Heart left ventricle (tissue), 16 donors: ENCODE measurements at places on chromosomes 12 and 14. TPM values are rescaled to one million over a fixed set of nuclear protein-coding genes. Genes with fewer than 3 reads are reported as not detected.

Gene LRRC10
- 15.2 TPM for total RNA-seq

DNA sequence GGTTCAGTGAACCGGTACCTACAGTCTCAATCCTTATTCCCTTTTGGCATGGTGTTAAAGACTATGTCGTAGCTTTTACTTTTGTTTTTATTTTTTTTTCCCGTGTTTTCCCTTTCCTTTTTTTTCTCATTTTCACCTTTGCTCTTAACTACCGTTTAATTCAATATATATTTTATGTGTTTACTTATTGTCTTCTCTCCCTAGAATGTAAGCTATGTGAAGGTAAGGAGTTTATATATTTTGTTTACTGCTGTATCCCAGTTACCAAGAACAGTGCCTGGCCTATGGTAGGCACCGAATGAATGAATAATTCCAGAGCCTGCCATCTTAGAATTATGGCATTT, 261 bp upstream of the MLH3 start:
- DNase-seq: no peak

DNA sequence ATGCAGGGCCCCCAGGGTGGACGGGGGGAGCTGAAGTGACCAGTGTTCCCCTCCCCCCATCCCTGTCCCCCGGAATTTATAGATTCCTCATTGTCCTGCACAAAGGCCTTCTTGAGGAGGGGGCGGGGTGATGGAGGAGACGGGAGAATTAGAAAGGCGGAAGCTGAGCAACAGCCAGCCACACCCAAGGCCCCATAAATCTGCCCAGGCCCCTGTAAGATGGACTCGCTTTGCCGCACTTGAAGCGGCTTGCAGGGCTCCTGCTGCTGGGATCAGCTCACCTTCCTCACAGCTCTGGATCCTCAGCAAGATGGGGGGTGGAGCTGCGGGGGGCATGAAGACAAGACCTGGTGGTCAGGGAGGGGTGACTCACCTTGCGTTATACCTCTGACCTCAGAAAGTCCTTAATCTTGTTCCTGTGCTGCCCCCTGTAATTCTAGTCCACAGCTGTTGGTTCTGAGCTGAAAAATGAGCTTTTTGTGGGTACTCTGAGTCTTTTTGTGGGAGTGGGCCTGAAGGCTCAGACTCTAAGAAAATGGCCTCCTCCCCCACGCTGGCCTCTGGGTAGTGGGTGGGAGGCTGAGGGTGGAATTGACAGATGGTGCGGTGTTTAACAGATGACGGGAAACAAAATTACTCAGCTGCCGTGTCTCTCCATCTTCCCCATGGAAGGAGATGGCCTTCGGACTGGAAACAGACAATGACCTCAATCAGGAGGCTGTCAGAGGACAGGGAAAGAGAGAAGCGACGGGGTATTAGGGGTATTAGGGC, 15.8 kb upstream of the ANKRD33 start:
- no peak for DNase-seq

DNA sequence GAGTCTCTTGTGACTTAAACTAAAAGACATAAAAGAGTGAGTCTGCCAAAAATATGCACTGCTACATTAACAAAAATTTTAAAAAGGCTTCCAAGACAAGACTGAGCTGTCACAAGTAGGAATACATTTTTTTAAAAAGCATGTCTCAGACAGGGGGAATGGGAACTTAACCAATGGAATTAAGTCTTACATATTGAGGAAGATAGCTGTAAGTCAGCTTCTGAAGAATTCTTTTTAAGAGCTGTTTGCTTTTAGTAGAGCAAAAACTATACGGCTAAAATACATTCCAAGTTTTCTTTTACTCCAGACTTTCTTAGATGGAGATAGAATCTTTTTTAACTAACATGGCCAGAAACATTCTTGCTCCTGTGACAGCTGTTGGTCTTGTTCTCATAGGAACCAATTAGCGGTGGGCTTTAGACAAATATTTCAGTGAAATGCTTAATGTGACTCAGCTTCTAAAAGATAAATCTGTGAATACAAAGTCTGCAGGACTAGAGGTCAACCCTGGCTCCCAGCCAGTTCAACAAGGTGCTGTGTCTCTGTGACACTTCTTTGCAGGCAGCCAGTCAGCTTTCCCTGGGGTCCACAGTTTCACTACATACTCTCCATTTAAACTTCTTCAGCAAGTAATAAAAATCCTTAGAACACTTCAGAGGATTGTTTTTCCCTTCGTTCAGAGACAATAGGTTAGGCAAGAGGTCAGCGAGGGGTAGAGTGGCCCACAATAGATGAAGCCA, 187.6 kb downstream of the NAV3 start:
- DNase-seq: no peak
